ENCODE measurements at places on chromosomes 5 and 9.

- DNase-seq, result no peak
These were observed 9.0 kb upstream of the ZDHHC21 start for GRCh38 chr9:14702200-14702720.

DNA sequence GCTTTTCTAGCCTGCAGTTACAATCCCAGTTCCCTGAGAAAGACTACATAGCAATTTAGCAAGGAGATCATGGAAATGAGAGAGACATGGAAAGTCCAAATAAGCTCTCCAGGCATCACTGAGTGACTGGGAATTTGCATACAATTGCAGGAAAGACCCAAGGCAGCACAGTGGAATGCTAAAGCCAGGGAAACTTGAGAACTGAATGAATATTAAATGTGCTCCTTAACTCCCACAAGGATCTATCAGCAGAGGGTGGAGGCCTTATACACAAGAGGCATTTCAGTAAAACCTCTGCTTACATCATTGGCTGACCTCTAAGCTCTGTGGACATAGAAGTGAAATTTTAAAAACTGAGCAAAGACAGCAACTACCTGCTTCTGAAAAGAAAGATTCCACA is 355.6 kb upstream of the DAB2 start:
- DNase-seq, result no peak

DNA sequence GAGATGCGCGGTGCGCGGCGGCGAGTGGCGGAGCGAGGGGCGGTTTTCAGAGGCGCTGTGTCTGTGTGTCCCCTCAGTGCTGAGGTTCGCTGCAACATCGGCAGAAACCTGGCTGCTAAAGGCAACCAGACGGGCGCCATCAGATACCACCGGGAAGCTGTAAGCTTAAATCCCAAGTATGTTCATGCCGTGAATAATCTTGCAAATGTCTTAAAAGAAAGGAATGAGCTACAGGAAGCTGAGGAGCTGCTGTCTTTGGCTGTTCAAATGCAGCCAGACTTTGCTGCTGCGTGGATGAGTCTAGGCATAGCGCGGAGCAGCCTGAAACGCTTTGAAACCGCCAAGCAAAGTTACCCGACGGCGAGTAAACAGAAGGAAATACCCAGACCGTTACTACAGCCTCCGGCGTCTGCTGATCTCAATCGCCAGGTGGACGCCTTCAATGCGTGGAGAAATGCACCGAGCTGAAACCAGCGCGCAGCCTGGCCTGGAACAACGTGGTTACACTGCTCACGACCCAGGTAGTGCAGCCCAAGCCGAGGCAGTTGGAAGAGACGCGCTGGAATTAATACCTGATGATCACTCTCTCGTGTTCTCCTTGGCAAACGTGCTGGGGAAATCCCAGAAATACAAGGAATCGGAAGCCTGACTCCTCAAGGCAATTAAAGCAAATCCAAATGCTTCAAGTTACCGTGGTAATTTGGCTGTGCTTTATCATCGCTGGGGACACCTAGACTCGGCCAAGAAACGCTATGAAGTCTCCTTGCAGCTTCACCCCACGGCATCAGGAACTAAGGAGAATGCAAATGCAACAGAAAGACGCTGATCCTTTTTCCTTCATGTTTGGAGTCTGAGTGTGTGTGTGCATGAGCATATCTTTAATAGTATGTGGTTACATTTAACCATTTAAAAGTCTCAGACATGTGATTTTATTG is 15.9 kb downstream of the OR2V1 start:
- DNase-seq, result no peak

DNA sequence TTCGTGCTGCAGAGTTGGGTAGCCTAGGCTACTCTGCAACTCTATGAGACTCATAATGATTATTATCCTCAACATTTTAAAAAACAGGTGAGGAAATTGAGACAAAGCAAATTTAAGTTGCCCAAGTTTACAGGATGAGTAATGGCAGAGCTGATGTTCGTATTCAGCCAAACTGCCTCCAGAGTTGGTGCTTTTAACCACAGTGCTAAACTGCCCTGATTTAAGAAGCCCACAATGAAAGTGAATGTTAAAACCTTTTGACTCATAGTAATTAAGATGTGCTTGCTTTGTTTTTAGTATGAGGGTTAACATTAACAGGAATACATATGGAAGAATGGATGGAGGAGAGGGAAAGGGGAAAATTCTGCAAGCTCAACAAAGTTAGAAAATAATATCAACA is 15.9 kb upstream of the GABRB2 start:
- no peak for DNase-seq

GRCh38 chr9:124315882-124316281 is 58.1 kb downstream of the NEK6 start:
- DNase-seq, result no peak

DNA sequence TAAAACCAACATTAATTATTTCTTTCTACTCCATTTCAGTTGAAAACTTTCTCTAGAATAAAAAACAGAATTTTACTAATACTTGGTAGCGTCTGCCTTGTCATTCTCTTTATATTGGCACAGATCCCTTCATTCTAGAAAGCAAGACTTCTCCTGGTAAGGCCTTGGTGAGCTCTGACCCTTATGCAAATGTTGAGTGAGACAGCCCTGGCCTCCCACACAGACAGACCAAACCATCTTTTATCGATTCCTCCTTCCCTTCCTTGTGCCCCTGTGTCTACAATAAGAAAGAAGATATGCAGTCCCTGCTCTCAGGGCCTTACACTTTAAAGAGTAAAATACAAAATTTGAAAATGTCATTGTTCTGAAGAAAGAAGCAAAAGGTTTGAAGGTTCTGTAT is 262.2 kb downstream of the EFNA5 start:
- DNase-seq, result no peak

- DNase-seq, result no peak
These were observed 73.3 kb upstream of the TXNDC8 start for GRCh38 chr9:110410961-110411360.

GRCh38 chr5:34915856-34916192 is 313 bp downstream of the BRIX1 start:
- no peak for DNase-seq

DNA sequence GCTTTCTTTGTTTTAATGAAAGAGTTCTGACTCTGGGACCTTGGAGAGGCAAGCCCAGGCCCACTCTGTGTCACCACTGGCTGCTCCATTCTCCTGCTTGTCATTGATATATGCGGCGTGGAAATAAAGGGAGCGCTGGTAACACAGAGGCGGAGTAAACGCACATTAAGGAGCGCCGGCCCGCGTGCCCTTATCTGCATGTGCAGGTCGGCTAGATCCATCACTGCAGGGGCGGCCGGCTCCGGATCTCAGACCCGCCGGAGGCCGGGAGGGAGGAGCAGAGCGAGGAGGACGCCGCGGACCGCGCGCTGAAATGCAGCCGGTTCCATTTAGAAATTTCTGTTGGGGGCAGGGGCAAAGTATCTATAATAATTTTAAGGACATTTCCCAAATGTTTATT is 70.8 kb downstream of the MRPL36 start:
- no peak for DNase-seq

GRCh38 chr5:4479426-4479825 is 660.7 kb upstream of the ADAMTS16 start:
- no peak for DNase-seq

GRCh38 chr9:76643399-76644117 is 120.7 kb upstream of the PCA3 start:
- no peak for DNase-seq

GRCh38 chr9:117121316-117121715 is 293.5 kb downstream of the ASTN2 start:
- no peak for DNase-seq

GRCh38 chr5:151895660-151896030 is 29.0 kb downstream of the GLRA1 start:
- DNase-seq, result no peak

DNA sequence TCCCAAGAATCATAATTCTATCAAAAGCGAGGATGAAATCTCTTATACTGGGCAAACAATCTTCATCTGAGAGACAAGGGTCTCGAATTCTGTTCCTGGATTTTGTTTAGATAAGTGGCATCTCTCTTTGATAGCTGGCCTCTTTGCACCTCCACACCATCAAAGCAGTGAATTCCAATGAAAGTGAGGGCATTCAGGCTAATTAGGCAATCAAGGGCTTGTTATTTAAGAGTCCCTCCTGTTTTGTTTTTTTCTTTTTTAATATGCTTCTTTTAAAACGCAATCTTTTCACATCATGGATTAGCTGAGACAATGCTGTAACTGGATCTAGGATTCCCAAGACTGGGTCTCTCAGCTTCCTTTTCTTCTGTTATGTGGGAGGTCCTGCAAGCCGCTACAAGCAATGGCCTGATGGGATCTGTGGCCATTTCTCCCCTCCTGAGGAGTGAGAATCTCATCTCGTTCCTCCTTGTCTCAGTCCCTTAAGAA is 67.9 kb downstream of the TNC start:
- DNase-seq, result no peak

- DNase-seq, result no peak
These were observed 77.7 kb downstream of the EBF1 start for GRCh38 chr5:159021901-159022556.

GRCh38 chr5:159990506-159990905 is 18.4 kb upstream of the TTC1 start:
- no peak for DNase-seq

GRCh38 chr9:81791076-81791475 is 101.7 kb upstream of the TLE1 start:
- no peak for DNase-seq

- DNase-seq, result no peak
These were observed 159.3 kb downstream of the RGS3 start for GRCh38 chr9:113622600-113623400.
